ENCODE measurements at places on chromosomes 2 and 18.

DNA sequence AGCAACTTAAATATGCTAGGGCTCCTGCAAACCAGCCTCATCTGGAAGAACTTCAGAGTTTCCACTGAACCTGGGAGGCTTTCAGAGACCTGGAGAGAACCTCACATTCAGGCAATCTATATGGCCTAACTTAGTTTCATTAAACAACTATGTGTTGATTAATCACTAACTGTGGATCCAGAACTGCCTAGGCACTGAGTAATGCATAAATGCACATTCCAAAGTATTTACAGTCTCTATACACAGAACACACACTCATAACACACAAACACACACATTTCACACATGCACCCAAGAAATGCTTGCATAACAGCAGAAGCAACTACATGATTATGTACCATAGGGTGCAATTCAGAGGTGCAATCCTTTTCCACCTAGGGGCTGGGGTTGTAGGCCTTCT is 552.8 kb downstream of the BCL11A start:
- DNase-seq: no peak

DNA sequence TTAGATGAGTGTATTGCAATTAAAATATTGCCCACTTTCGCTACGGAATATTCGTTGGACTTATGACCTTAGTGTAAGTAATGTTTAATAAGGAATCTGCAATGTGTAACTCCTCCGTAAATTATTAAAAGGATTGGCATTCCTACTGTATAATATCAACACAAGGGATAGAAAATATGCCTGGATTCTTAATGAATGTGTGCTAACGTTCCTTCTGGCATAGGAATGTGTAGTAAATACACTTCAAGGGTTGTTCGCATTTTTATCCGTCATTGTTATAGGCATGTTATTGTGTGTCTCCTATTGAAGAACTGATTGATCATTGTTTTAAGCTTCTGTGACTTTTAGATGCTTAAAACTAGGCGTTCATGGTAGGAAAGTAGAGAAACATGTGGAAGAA is 134.5 kb downstream of the NEDD4L start:
- no peak for DNase-seq

- DNase-seq: no peak
Measured at GRCh38 chr2:178076130-178076529, 3.6 kb upstream of the PDE11A start.

- no peak for DNase-seq
Measured at GRCh38 chr2:48946449-48947048, 191.0 kb upstream of the LHCGR start.

DNA sequence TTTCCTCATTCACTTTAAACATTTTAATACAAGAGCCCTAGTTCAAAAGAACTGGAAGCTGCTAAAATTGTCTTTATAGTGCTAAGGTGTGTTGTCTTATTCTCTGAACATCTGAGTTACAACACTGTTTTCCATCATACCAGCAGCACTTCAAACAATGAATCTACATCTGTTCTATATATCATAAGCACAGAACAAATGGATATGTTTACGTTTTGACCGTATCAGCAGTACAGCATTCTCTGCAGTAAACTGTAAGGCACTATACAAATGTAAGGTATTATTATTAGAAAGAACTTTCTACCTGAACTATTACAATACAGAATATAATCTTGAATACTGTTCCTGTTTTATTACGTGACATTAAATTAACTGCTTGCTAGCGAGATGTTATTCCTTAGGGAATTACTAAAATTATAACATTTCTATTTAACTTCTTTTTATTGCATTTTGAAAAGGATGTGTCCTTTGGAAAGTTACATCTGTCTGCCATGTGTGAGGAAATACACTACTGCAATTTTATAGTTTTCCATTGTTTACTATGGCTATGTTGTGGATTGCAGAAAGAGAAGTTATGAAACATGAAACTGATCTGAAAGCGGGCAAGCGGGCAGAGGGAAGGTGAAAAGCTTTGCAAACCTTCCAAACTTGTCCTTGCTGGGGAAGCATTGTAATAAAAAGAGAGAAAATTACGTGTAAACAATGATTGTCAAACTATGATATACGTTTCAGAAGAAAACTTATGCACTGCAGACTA is 13.7 kb downstream of the NCKAP1 start:
- DNase-seq: no peak

DNA sequence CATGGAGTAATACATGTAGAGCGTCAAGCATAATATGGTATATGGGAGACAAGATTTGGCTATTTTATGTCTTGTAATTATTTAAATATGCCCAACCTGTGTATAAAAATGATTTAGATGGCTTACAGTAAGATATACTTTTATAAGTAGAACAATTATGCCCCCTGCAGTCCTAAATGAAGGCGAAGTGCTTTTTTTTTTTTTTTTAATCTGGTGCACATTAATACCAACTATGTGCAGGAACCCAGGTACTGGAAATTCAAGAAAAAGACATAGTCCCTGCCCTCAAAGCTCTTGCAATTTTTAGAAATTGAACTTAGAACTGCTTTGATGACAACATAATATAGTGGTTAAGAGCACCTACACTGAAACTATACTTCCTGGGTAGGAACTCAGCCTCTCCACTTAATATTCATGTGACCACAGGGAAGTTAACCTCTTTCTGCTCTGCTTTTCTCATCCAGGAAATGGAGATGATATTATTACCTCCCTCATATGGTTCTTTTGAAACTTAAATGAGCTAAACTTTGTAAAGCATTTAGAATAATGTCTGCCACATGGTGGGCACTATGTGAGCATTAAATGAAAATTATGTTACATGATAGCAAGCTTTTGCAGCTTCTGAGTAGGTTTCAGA is 38.1 kb downstream of the AFTPH start:
- DNase-seq: no peak

GRCh38 chr2:178320011-178320585 is 125.8 kb downstream of the OSBPL6 start:
- DNase-seq: no peak

GRCh38 chr2:231722721-231723307 is 14.5 kb downstream of the PTMA start:
- DNase-seq: no peak

GRCh38 chr2:25420820-25421237 is 79.1 kb upstream of the DNMT3A start:
- no peak for DNase-seq

GRCh38 chr2:172039011-172039704 is 39.4 kb downstream of the METAP1D start:
- DNase-seq: no peak

- no peak for DNase-seq
Measured at GRCh38 chr2:240898108-240898730, 2.3 kb upstream of the MAB21L4 start.

DNA sequence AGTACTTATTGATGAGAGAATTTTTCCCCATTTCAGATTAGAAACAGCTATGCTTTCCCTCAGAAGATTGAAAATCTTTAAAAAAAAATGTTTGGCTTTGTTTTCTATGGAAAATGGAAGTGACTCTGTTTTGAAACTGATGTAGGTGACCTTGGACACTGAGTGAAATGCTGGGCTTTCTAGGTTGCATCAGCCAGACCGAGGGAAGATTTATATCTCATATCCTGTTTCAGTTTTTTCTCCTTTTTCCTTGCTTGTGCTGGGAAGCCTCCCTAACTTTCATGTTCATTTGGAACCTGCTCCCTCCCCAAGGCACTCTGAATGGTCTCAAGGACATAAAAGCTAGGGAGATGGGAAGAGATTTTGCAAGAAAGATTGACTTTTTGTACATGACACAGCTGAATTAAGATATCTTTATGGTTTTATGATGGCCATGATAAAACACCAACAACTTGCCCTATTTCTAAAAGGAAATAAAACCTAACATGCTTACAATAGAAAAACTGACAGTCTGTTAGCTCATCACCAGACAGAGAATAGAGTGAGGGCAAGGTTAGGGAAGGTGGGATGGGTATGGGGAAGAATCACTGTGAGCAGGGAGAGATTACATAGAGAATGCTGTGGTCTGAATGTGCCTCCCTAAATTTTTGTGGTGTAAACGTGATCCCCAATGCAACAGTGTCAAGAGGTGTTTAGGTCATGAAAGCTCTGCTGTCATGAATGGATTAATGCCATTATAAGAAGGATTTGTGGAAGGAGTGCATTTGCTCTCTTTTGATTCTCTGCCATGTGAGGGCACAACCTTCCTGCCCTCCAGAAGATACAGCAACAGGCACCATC is 249.7 kb downstream of the TPGS2 start:
- no peak for DNase-seq

- no peak for DNase-seq
Measured at GRCh38 chr18:35030277-35030989, 10.8 kb upstream of the MAPRE2 start.

DNA sequence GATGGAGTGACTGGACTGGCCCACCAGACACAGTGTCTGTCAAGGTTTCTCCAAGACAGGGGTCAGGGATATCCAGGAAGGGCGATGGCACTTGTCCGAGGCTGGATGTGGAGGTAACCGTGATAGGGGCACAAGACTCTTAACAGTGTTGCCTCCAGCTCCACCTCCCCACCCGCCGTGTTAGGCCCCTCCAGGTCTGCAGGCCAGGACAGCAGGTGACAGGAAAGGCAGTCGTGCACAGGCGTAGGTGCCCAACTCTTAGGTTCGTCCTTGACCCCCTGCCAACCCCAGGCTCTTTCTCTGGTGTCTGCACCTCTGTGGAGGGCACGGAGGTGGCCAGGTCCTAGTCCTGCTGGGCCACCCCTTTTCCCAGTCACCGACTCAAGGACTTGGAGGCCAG is 10.1 kb downstream of the ITM2C start:
- no peak for DNase-seq

- no peak for DNase-seq
Measured at GRCh38 chr2:163735685-163736432, at the start of gene FIGN. Gene FIGN (minus strand): TSS chr2:163736008. CDS start chr2:163734927, 1,081 bp downstream.

DNA sequence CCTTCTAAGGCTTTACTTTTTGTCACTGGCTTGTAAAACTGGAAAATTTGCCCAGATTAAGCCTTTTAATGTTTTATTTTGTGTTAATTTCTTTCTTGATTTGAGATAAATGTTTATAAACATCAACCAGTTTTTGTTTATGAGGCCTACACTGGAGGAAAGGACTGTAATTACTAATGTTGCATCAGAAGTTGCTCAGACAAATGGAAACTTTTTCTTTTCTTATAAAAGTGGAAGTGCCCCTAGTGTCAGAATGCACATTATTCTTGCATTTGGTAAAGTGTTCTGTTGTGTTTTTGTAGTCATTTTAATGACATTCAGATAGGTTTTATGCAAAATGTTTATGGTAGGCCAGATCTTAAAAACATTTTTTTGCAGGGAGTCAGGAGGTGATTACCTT is 25.3 kb downstream of the LCLAT1 start:
- DNase-seq: no peak

GRCh38 chr2:197149546-197149945 is 161.0 kb downstream of the ANKRD44 start:
- no peak for DNase-seq

DNA sequence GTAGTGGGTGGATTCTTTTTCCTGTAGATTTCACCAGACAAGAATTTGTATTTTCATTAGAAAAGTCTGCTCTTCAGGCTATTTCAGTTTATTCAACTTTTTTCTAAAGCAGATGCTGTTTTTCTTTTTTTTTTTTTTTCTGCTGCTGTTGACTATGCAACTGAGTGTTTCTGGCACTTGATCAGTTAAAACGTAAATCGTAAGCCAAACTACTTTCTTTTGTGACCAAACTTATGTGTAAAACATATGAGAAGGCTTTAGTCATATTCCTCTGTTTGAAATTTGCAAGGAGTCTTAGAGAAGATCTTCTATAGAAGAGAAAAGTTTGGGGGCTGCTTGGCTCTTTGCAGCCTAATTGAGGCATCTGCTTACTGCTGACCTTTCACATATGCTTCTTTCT is 170.1 kb downstream of the PARD3B start:
- DNase-seq: no peak

DNA sequence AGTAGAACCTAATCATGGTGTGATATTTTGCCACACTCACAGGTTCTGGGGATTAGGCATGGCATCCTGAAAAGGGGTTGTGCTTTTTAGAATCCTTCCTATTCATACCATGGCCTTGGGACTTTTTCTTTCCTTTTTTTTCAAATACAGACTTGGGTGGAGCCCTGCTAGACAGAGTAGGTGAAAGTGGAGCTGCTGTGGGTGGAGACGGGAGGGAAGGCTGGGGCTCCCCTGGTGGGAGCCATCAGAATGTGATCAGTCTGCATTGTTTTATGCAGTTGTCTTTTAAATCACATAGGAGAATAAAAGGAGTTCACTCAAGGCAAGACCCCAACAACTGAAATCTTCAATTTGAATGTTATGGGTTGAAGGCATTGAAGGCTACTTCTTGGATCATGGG is 130.2 kb downstream of the VAPA start:
- DNase-seq: no peak

DNA sequence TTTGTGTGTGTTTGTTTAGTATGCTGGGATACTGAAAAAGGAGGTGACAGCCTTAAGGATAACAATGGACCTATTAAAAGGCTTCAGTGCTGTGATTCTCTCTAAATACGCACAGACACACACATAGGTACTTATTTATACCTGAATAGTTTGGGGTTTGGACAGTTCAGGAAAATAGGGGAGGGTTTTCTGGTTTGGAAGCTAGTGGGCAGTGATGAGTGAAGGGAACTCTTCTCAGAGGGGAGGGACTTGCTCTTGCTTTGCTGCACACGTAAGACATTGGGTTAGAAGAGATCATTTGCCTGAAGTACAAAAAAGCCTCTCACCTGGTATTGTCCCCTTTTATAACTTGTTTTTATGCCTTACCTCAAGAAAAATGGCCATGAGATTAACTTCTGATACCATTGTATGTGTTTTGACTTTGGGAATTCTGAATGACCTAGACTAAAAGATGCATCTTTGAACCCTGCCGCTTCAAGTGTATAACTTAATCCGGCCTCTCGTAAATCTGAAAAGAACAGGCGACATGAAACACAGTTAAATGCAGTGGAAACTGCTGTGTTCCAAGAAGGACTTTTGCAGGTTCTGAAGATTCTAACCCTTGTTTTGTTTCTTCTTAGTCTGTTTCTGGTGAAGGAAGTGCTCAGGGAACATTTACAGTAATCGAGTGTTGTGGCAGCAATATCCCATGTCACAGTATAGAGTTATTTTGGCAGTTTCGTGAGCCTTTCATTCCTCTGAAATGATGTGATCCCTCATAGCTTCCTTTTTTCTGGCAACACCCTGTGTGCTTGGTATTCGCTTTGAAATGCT is 2.5 kb downstream of the CRIM1 start:
- DNase-seq: no peak

DNA sequence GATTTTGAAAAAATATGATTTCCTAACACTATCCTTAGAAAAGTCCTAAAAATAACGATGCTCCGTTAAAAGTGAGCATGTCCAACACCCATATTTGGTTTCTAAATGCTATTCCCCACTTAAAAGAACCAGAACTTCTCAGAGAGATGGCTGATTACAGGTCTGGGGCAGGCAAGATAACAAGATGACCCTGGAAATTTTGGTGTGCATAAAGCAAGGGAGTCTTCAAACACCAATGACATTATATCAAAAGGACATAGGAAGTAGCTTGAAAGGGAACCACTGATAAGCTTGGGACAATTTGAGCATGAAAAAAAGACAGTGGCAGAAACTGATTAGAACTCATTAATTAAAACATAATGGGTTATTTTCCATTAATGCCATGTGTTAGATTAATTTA is 17.9 kb downstream of the STK17B start:
- DNase-seq: no peak

- no peak for DNase-seq
Measured at GRCh38 chr2:72803626-72804320, 22.1 kb downstream of the EXOC6B start.
